Activated CD4-positive, alpha-beta T cell treated with anti-CD3 and anti-CD28 coated beads, Interleukin-2, amount 10 ng/mL, durations not matched to agents 24 days and 14 days (primary cell): ENCODE measurements at places on chromosomes 7 and 10.

- DNase-seq = no peak
These were observed 34.6 kb downstream of the RBM28 start for GRCh38 chr7:128309124-128309523.

- no peak for DNase-seq
These were observed 105.5 kb upstream of the TBX20 start for GRCh38 chr7:35359423-35359822.

DNA sequence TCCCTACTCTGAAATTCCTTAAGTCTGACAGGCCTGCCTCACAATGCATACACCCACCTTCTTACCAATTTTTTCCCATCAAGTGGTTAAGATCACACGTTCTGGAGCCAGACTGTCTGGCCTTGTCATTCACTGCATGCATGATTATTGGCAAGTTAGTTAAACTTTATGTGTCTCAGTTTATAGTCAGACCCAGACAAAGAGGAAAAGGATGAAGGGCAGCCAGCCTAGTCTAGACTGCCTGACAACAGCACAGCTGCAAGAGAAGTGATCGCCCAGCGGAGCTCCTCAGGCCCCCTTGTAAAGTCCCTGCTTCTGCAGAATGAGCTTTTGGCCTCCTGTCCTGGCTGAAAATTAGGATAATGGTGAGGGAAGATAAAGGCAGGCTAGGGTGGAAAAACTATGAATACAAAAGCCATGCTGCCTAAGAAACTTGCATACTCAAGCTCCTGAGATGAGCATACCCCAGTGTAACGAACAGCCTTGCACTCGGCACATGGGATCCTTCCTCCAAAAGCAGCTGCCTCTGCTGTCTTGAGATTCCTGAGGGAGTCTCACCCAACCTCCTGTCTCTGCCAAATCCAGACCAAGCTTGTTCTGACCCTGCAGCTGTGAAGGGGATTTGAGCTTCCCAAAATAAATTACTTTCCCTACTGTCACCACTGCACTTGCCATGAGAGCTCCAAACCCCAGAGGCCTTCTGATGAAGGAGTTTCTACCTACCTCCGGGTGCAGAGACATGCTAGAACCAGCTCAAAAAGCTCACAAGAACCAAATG, 26.7 kb upstream of the MRLN start:
- no peak for DNase-seq

- peak; percentile 66 for DNase-seq
These were observed 659 bp downstream of the FIGNL1 start for GRCh38 chr7:50449501-50449880.

- DNase-seq = no peak
These were observed 14.3 kb upstream of the ELN start for GRCh38 chr7:74013539-74014272.

GRCh38 chr7:12570168-12570533, 369 bp upstream of the SCIN start:
- no peak for DNase-seq
